Aortic smooth muscle cell (primary cell): ENCODE measurements at places on chromosomes 5 and 9. TPM values are rescaled to one million over a fixed set of nuclear protein-coding genes. Genes with fewer than 3 reads are reported as not detected.

GDF9 gene
- total RNA-seq, result 0.12 and 0.13 TPM in 2 replicates

GGTA1 gene
- total RNA-seq, result 1.3 and 2.8 TPM in 2 replicates

MYO10 gene
- 42.0 and 48.4 TPM in 2 replicates for total RNA-seq

FIBCD1 gene
- total RNA-seq, result 0.26 and 0.50 TPM in 2 replicates

LHX6 gene
- total RNA-seq, result not detected in 2 replicates

RNF38 gene
- total RNA-seq, result 5.2 and 7.0 TPM in 2 replicates

ANKRD34B gene
- total RNA-seq, result not detected in 2 replicates

CKMT2 gene
- 2.8 and 4.0 TPM in 2 replicates for total RNA-seq

ADAMTS12 gene
- 3.7 and 5.3 TPM in 2 replicates for total RNA-seq

EMB gene
- total RNA-seq, result 5.3 and 6.9 TPM in 2 replicates

ESM1 gene
- total RNA-seq, result 138 and 406 TPM in 2 replicates

LCN15 gene
- total RNA-seq, result not detected in 2 replicates
